ENCODE measurements at places on chromosomes 5 and 9.
A peak's percentile ranks its signal among the peaks of the same experiment; 100 is the strongest.

- H3K27ac ChIP-seq, result no peak overlapping the region
- DNase-seq, result no peak
- no peaks in the 10 kb centered on the region for H3K4me1 ChIP-seq
- H3K4me3 ChIP-seq, result no peak overlapping the region
- peaks cover 46% of the 10 kb centered on the region for H3K36me3 ChIP-seq
- no peaks in the 10 kb centered on the region for H3K27me3 ChIP-seq
These were observed 9.4 kb downstream of the TMED7 start for GRCh38 chr5:115616472-115616871.

- no peak for DNase-seq
- peaks cover 10% of the 10 kb centered on the region for H3K36me3 ChIP-seq
- H3K27me3 ChIP-seq, result no peaks in the 10 kb centered on the region
- no peak overlapping the region for H3K27ac ChIP-seq
- H3K4me3 ChIP-seq, result no peak overlapping the region
- peaks cover 14% of the 10 kb centered on the region for H3K4me1 ChIP-seq
These were observed 3.4 kb downstream of the PPWD1 start for GRCh38 chr5:65566505-65566904.

- H3K27me3 ChIP-seq, result no peaks in the 10 kb centered on the region
- H3K36me3 ChIP-seq, result peaks cover 2% of the 10 kb centered on the region
- H3K4me3 ChIP-seq, result peak overlapping the region; percentile 87
- peaks cover 60% of the 10 kb centered on the region for H3K4me1 ChIP-seq
- DNase-seq, result no peak
These were observed 1.7 kb downstream of the SMIM3 start for GRCh38 chr5:150780187-150780692.

GRCh38 chr9:129900263-129901027, 65.2 kb downstream of the USP20 start:
- H3K27me3 ChIP-seq, result no peaks in the 10 kb centered on the region
- no peaks in the 10 kb centered on the region for H3K36me3 ChIP-seq

DNA sequence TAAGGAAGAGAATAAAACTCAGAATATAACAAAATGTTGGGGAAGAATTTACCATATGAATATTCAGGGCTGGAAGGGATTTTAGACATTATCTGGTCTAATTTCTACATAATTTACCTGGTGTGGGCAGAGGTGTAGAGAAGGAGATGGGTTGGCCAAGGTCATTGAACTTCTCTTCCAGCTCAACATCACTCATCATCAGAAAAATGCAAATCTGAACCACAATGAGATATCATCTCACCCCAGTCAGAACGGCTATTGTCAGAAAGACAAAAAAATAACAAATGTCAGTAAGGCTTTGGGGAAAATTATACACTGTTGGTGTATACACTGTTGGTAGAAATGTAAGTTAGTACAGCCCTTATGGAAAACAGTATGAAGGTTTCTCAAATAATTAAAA, 121.7 kb downstream of the PTTG1 start:
- no peak overlapping the region for H3K27ac ChIP-seq
- H3K27me3 ChIP-seq, result no peaks in the 10 kb centered on the region
- no peak for DNase-seq
- H3K36me3 ChIP-seq, result no peaks in the 10 kb centered on the region
- H3K4me1 ChIP-seq, result no peaks in the 10 kb centered on the region

GRCh38 chr9:130938652-130939404, at the start of gene FIBCD1:
FIBCD1 (minus strand) TSS chr9:130939247; CDS start chr9:130938607, 640 bp downstream.
- H3K4me3 ChIP-seq, result peak within 1 kb of the TSS; percentile 62
- H3K36me3 ChIP-seq, result no peaks in the 10 kb centered on the region
- no peaks in the 10 kb centered on the region for H3K27me3 ChIP-seq
- no peak for DNase-seq
- H3K27ac ChIP-seq, result peak within 1 kb of the TSS; percentile 59

- no peak overlapping the region for H3K4me3 ChIP-seq
- no peaks in the 10 kb centered on the region for H3K27me3 ChIP-seq
- no peak for DNase-seq
These were observed 186.9 kb upstream of the TRIM32 start for GRCh38 chr9:116499986-116500871.

DNA sequence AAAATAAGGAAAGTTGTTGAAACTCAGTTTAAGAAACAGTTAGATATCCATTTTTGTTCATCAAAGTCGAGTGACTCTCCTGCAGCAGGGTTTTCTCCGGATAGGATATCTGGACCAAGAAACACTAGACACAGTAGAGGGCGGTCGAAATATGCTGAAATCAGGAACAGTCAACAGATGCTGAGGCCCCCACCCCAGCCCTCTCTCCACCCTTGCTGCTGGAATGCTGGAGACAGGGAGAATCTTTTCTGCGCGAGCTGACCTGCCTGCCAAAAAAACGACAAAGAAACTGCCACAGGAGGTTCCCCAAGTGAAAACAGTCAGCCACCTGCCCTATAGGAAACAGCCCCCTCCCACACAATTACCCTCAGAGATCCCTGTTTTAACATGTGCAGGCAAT, 4.3 kb upstream of the IL13 start:
- no peaks in the 10 kb centered on the region for H3K27me3 ChIP-seq
- H3K27ac ChIP-seq, result no peak overlapping the region
- H3K36me3 ChIP-seq, result no peaks in the 10 kb centered on the region
- DNase-seq, result no peak
- H3K4me3 ChIP-seq, result no peak overlapping the region

DNA sequence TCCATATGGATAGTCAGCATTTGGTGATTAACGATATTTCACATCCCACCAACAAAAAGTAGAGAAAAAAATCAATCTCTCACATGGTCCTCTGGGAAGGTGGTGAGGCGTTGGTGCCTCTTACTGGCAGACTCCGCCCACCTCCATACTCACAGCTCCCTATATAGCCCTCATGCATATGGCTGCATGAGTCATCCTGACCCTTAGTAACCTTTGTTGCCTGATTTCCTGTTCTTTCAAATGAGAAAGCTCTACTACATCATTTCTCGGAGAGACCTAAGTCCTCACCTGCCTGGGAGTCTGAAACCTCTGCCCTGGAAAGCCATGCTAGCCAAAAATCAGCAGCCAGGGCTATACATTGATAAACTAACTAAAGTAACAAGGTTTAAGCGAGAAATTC, 33.3 kb upstream of the ABCA1 start:
- no peaks in the 10 kb centered on the region for H3K36me3 ChIP-seq
- peak; percentile 33 for DNase-seq
- H3K27ac ChIP-seq, result no peak overlapping the region
- no peaks in the 10 kb centered on the region for H3K27me3 ChIP-seq
- H3K4me3 ChIP-seq, result no peak overlapping the region

DNA sequence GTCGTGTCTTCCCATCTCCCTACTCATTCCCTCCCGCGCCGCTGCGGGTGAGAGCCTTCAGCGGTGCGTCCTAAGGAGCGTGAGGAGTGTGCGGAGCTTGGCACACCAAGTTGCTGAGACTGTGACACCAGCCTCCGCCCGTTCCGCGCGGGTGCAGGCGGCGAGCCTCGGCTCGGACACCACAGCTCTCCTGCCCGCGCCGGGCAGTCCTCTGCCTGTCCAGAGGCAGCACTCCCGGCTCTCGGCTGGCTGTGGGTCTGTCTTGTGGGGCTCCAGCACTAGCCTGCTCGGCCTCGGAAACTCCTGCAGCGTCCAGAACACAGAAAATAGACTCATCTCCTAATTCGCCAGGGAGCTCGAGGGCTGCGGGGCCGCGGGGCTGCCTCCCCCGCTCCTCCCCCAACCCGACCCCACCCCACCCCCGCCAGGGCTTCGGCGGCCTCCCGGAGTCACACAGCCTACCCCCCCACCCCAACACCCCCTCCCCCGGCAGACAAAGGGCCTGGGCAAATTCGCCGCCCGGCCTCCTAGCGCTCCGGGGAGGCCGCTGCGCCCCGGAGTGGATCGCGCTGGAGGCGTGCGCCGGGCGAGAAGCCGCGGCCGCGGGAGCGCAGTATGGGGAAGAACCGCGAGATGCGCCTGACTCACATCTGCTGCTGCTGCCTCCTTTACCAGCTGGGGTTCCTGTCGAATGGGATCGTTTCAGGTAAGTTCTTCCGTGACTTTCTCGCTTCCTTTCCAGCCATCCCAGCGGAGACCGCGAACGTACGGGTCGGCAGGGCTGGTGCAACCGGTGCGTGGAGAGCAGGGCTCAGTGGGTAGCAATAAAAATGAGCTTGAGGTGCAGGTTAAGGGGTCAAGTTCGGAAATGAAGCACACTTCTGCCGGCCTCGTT, at the start of gene ADAMTS19:
TSS of gene ADAMTS19 (plus strand) at position 522 of the 895 bp plus-strand sequence. CDS start at position 616, 94 bp downstream.
- H3K4me1 ChIP-seq, result peaks cover 2% of the 10 kb centered on the region
- H3K27me3 ChIP-seq, result peaks cover 22% of the 10 kb centered on the region
- peak within 1 kb of the TSS; percentile 26 for H3K4me3 ChIP-seq
- H3K36me3 ChIP-seq, result no peaks in the 10 kb centered on the region
- DNase-seq, result no peak

GRCh38 chr5:120088836-120089235, 375.3 kb upstream of the PRR16 start:
- no peaks in the 10 kb centered on the region for H3K27me3 ChIP-seq
- no peak for DNase-seq
- no peak overlapping the region for H3K27ac ChIP-seq
- H3K4me1 ChIP-seq, result no peaks in the 10 kb centered on the region

DNA sequence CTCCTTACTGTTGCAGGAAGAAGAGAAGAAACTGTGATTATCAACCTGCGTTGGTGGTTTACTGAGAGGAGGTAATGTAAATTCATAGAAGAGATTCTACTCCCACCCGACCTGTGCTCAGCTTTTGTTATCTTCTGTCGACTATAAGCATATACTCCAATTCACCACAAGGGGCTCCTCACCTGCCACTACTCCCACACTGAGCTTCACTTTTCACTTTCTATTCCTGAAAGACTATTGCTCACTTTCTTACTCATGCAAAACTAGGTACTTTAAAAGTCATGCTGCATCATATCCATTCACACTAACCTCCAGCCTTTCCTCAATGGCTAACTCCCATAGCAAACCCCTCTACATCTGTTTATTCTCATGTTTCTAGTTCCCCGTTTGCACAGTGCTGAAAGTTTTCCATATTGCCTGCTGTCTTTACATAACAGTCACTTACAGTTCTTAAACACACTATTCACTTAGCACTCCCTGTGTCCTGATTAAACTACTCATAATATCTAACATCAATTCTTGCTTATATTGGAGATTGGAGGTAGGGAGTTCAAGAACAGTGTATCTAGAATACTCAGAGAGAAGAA, 1062.6 kb downstream of the NR2F1-AS1 start:
- no peak overlapping the region for H3K27ac ChIP-seq
- no peak for DNase-seq
- H3K4me3 ChIP-seq, result no peak overlapping the region
- H3K36me3 ChIP-seq, result no peaks in the 10 kb centered on the region
- no peaks in the 10 kb centered on the region for H3K4me1 ChIP-seq
- no peaks in the 10 kb centered on the region for H3K27me3 ChIP-seq

DNA sequence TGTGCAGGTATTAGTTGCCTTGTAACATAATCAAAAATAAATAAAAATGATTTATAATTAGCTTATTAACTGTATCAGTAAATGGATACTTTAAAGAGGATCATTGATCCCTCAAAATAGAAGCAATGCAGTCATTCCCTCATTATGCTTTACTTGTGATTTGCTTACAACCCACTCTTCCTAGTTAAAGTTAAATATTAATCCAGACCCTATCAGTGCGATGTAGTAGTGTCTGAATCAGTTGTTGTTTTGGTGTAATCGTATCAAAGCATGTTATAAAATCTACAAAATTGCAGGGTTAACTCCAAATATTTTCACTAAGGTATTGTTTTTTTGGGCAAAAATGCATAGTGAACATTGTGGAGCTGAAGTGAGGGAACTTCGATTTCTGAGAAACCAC, 17.6 kb downstream of the TENT4A start:
- no peaks in the 10 kb centered on the region for H3K27me3 ChIP-seq
- H3K27ac ChIP-seq, result peak overlapping the region; percentile 23
- no peak overlapping the region for H3K4me3 ChIP-seq
- peaks cover 59% of the 10 kb centered on the region for H3K4me1 ChIP-seq
- no peaks in the 10 kb centered on the region for H3K36me3 ChIP-seq

DNA sequence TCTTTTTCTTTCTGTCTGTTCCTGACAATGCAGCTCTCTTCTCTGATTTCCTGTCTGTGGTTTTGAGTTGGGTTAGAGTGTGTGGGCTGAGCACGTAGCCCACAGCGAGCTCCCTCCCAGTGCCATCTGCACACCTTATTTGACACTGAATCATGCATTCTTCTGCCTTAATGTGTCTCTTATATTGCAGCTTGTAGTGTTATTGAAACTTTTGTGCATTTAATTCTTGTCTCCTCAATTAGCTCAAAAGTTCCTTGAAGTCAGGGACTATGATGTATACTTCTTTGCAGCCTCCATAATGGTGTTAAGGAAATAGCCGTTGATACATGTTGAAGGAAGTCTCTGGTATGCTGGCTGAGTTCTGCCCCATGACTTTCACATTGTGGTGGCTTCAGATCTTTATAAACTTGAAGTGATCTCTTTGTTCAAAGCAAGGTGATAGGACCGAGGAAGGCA, 576.2 kb upstream of the CLINT1 start:
- no peak for DNase-seq
- H3K4me3 ChIP-seq, result no peak overlapping the region
- no peak overlapping the region for H3K27ac ChIP-seq
- H3K36me3 ChIP-seq, result no peaks in the 10 kb centered on the region

DNA sequence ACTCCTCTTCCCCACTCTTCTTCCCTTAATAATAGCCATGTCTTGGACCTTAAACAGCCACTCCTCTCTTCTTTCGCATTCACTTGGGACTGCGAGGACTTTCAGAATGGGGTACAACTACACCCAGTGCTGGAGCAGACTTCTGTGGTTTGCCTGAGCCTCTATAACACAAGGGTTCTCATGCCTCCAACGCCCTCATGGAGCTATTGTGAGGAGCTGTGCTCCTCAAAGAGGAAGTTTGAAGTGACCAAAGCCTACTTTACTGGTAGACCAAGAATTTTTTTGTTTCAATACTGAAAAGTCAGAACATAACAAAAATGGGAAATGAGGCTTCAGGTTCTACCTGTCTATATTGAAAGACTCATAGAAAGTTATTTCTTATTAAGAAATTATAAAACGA, 316.4 kb downstream of the PIK3R1 start:
- H3K36me3 ChIP-seq, result no peaks in the 10 kb centered on the region
- DNase-seq, result no peak

GRCh38 chr5:178382754-178383164, 150.2 kb upstream of the PHYKPL start:
- H3K36me3 ChIP-seq, result no peaks in the 10 kb centered on the region
- no peaks in the 10 kb centered on the region for H3K27me3 ChIP-seq
- H3K4me1 ChIP-seq, result no peaks in the 10 kb centered on the region

GRCh38 chr5:172496671-172497371, 42.5 kb upstream of the SH3PXD2B start:
- no peak for DNase-seq
- no peak overlapping the region for H3K27ac ChIP-seq
- H3K4me3 ChIP-seq, result no peak overlapping the region

- H3K4me1 ChIP-seq, result no peaks in the 10 kb centered on the region
- H3K36me3 ChIP-seq, result no peaks in the 10 kb centered on the region
- DNase-seq, result no peak
- H3K27ac ChIP-seq, result no peak overlapping the region
- no peaks in the 10 kb centered on the region for H3K27me3 ChIP-seq
These were observed 25.8 kb downstream of the COL23A1 start for GRCh38 chr5:178564397-178564796.
